ENCODE measurements at places on chromosomes 1 and 21.

GRCh38 chr1:153533689-153534201 lies 2.0 kb downstream of the S100A6 start:
- peak; percentile 25 for DNase-seq

- no peak for DNase-seq
Measured at GRCh38 chr1:64984106-64984505, 17.8 kb upstream of the JAK1 start.

- no peak for DNase-seq
Measured at GRCh38 chr1:167718914-167719691, 2.7 kb upstream of the MPZL1 start.

- no peak for DNase-seq
Measured at GRCh38 chr1:210223226-210223904, 9.2 kb upstream of the SERTAD4 start.

GRCh38 chr21:44483288-44484237 lies 28.3 kb downstream of the LRRC3 start:
- DNase-seq = no peak
